NCI-H774 (cell line): ENCODE measurements at places on chromosomes 5 and 9.

- DNase-seq = no peak
These were observed 29.7 kb downstream of the RLN2 start for GRCh38 chr9:5274770-5275169.

GRCh38 chr9:3879726-3880505 is 354.1 kb upstream of the RFX3 start:
- DNase-seq = peak; percentile 64

DNA sequence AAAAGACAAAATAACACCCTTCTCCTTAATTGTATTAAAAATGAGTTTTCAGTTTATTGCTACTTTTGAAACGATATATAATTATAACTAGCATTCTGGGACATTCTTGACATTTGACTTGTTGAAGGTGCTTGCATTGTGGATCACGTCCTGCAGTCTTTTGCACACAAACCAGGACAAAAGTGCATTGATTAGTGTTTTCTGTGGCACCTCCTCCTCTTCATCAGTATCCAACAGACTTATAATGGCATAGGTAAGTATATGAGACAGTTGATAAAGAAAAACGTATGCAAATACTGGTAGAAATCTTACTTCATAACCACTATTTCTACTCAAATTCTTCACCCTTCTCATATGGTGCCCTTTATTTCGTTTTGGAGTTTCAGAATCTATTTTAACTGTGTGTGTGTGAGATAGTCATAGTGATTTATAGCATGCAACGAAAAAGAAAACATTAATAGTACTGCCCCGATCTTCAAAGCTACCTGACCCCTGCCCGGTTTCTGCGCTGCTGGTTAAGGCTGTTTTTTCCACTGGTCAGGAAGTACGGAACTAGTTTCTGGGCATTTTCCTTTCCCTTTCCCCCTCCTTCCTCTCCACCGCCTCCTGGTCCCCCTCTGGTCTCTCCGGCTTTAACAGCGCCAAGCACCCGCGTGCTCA is 639 bp upstream of the RASA1 start:
- no peak for DNase-seq

DNA sequence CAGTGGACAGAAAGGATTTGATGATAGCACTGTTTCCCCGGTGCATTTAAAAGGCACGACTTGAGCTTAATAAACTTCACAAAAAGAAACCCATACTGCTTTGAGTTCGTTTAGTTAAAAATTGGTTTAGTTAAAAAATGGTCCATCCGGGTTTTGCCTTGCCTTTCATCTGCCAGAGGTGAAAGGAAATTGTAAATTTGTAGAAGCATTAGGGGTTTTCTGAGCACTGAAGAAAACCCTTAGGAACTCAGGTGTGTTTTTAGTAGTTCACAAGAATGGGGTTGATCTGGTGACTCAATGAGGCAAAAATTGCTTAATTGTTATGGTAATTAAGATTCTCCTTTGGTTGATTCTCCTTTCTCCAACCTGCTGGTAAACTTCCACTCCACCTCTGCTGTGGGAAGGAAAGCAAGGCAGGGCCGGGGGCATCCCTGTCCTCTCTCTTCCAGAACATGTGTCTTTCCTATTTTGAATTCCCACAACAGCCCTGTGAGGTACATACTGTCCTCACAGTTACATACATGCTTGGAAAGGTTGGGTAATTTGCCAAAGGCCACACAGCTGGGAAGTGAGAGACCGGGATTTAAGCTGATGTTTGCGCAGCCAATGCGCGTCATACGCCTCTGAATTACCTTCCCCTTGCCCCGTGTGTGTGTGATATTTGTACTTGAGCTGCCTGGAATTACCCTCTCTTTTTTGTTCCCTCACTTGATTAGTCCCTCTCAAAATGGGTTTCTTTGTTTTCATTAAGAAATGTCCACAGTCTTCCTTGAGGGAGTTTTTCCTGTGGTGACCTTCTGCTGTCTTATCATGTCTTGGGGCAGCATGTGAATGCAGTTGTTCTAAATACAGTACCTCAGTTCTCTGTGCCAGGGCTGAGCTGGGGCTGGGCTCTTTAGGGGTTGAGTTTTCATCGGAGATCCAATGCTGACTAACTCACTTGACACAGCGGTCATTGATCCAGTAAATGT is 94.4 kb downstream of the ARHGAP26 start:
- no peak for DNase-seq

DNA sequence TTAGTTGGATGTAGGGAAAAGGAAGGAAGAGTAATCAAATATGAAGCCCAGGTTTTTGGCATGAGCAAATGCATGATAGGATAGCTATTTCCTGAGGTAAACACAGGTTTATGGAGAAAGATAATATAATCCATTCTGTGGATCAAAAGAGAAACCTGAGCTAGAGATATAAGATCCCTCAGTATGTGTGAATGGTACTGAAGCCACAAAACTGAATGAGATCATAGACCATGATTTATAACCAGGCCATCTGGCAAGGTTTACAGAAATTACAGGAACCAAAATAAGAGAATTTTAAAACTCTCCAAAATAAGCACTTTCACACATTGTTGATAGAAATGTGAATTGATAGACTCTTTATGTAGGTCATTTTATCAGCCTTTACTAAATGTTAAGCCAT is 28.7 kb upstream of the ECM2 start:
- no peak for DNase-seq

DNA sequence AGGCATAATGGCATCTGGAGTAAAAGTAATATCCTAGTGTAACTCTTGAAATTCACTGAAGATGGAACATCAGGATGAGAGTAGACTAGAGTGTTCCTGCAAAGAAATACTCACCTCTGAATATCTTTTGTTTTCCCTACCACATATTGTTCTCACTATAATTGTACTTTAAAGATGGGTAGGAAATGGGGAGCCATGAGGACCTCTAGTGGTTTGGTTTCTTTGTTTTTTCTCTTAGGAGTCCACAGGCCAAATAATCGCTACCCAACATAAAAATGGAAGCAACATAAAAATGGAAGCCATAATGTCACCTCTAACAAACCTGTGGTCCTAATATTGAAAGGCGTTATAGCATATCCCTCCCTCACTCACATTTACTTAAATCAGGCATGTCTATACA is 2375.8 kb downstream of the MAT2B start:
- DNase-seq = no peak

DNA sequence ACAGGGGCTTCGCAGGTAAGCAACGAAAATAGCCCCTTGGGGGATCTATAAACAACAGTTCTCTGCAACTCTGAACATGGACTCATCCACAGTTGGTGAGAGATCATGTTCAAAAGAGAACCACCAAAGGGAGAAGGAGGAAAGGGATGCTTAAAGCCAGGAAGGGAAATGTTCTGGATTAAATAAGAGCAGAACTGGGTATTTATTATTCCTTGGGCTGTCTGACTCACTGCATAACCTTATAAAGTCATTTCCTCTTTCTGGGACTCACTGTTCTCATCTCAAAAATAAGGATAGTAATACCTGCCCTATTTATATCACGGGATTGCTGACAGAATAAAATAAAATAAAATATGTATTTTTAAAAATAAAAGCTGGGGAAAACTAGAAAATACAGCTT is 11.2 kb upstream of the MARCHF3 start:
- DNase-seq = no peak

DNA sequence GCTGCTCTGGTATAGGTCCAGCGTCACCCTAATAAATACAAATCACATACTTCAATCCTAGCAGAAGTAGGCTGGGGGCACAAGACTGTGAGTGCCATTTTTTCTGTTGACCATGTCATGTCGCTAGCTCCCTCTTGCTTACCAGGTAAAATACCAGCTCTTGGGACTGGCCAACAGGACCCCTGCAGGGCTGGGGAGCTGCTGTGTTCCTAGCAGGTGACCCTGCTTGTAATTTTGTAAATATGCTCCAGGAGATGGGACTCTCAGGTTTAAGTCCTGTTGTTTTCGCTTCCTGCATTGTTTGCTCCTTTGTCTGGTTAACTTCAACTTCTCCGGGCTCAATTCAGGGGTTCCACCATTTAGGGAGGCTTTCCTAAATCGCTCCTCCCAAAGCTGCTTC is 286.6 kb upstream of the DAP start:
- DNase-seq = no peak

DNA sequence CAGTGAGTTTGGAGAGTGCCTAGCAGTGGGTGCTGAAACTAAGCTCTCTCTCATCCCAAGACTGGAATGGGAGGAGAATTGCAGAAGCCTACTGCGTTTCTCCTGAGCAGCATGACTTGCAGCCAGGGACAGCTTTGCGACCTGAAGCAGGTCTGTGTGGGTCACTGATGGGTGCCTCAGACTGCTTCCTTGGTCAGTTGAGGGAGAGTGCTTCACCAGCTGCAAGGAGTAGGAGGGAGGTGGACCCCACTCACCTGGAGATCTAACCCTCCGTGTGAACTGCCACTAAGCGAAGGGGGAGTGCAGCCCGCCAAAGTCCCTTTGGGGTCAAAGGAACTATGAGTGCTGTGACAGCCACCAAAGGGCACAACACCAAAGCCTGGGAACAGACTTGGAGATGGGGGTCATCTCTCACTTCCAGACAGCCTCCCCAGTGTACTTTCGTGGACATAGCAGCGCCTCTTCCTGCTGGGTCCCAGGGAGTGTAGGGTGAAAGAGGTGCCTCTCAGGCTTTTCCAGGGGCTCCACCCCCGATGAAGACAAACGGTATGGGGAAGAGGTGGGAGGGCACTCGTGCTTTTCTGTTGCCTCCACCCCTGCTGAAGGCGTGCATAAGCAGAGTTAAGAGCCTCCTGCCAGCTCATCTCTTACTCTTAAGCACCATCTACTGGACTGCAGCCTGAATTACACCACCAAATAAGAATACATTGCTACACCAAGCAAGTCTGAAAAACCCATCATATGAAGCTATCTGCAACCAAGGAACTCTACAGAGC is 34.3 kb upstream of the MACIR start:
- DNase-seq = no peak

- DNase-seq = no peak
These were observed 12.9 kb downstream of the GLDC start for GRCh38 chr9:6632516-6633183.

DNA sequence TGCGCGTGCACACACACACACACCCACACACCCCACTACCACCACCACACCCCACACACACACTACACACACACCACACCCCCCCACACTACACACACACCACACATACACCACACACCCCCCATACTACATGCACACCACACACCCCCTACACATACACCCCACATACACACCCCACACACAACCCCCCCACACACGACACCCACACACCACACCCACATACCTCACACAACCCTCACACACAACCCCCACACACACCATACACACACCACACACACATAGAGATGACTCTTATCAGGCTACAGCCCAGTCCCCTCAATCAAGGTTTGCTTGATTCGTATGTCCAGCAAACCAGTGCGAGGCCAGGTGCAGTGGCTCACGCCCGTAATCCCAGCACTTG is 25.7 kb downstream of the SLC46A2 start:
- DNase-seq = no peak

GRCh38 chr5:52392321-52392720 is 395.4 kb upstream of the ITGA1 start:
- no peak for DNase-seq

DNA sequence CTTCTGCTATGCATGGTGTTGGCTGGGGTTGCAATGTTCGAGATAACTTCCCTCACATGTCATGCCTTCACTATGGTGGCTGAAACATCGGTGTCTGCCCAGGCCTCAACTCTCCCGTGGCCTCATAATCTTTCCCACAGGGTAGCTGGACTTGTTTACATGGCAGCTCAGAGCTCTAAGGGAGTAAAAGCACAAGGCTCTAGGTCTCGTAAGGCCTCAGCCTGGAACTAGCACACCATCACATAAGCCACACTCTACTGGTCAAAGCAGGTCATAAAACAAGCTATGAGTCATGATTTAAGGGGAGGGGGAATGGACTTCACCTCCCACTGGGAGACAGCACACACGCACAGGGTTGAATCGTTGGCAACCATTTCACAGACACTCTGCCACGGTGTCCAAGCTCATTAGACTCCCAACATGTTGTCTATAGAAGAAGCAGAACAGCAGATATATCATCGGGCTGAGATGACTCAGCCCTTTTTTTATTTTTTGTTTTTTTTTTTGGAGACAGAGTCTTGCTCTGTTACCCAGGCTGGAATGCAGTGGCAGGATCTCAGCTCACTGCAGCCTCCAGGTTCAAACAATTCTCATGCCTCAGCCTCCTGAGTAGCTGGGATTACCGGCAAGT is 66.8 kb upstream of the IL17B start:
- no peak for DNase-seq

- DNase-seq = no peak
These were observed 15.9 kb downstream of the OR2V1 start for GRCh38 chr5:181114844-181115778.

GRCh38 chr5:168153876-168154270 is 137.6 kb upstream of the WWC1 start:
- DNase-seq = no peak

DNA sequence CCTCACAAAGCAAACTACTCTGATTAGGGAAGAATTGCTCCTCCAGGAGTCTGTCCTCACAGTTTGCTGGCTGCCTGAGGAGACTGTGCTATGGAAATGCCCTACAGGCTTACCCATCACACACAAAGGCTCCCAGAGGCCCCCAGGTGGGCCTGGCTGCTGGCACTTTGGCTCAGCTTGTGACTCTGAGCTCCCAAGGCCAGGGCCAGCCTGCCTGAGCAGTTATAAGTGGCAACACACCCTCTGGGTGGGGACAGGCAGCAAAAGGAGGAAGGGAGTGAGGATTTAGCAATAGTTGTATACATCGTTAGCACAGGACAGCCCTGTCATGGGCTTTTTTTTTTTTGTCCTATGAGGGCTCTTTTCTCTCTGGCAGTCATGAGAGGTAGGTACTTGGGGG is 103.5 kb downstream of the DAPK1 start:
- no peak for DNase-seq

DNA sequence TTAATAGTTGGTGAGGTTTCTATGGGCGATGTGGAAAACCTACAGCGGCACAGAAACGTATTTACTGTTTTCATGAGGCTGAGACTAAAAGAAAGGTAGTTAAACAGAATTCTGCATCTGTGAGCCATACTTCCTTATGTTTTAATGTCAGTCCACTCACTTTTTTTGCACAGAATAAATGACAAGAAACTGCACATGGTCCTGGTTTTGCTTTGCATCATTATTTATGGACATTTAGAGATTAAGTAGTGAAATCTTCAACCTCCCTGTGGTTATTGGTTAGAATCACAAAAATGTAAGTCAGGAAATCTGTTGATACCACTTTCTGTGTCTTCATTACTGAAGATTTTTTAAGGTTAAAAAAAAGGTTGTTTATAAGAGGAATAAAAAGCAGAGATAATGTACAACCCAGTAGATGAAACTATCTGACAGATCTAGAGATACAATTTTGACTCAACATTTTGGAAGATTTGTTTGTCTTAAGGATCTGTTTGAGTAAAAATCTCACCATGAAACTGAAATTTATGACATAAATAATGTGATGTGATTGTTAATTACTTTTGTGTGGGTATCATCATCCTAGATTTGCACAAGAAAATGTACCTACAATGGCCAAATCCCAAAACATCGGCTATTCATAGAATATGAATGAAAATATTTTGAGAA is 2.4 kb downstream of the PRR16 start:
- DNase-seq = no peak

- DNase-seq = no peak
These were observed 26.8 kb downstream of the TRIP13 start for GRCh38 chr5:919356-920000.
